ENCODE measurements at places on chromosomes 2 and 18.

DNA sequence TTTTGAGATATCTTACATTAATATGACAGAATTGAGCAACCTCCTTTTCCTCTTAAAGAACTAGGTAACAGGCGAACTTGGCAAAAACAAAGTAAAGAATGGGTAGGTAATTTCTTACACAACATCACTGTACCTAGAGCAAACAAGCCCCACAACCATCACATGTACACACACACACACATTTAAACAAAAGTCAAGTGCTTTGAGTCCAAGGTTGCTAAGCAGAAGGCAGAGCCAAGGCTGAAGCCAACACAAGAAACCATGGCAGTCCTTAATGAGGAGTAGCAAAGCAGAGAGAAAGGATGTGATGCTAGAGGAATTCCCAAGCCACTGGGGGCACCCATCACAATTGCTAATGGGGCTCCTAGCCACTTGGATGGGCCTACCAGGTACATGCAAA is 164.1 kb downstream of the PAX3 start:
- H3K4me3 ChIP-seq = no peak overlapping the region
- no peaks in the 10 kb centered on the region for H3K27me3 ChIP-seq
- H3K27ac ChIP-seq = no peak overlapping the region
- DNase-seq = no peak
- H3K4me1 ChIP-seq = no peaks in the 10 kb centered on the region

GRCh38 chr2:85194780-85195480 is 61.7 kb downstream of the TCF7L1 start:
- H3K4me3 ChIP-seq = no peak overlapping the region

DNA sequence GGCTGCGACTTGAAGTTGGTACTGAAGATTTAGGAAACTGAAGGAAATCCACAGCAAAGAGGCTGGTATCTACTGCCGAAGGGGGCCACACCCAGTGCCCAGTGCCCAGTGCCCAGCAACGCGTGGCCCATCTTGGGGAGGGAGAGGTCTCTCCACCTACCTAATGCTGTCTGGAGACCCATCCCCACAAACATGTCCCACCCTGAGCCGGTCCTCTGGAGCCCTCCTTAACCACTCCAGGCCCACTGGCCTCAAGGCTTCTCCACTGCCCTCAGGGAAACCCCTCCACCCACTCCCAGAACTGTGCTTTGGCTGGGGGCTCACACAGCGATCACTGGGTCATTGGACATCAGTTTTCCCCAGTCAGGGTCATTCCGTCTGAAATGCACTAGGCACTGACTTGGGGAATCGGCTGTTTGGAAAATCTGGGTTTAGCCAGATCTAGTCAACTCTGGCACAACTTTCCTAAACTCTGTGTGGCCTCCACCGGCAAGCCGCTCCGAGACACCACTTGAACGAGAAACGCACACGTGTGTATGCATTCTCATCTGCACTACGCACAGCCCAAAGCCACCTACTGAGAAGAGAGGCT is 20.1 kb downstream of the GPR55 start:
- H3K4me1 ChIP-seq = no peaks in the 10 kb centered on the region
- no peak for DNase-seq
- no peaks in the 10 kb centered on the region for H3K36me3 ChIP-seq
- no peaks in the 10 kb centered on the region for H3K27me3 ChIP-seq
- H3K27ac ChIP-seq = no peak overlapping the region
- H3K4me3 ChIP-seq = no peak overlapping the region

- H3K27me3 ChIP-seq = no peaks in the 10 kb centered on the region
- no peak overlapping the region for H3K27ac ChIP-seq
- H3K4me1 ChIP-seq = no peaks in the 10 kb centered on the region
- no peaks in the 10 kb centered on the region for H3K36me3 ChIP-seq
- H3K4me3 ChIP-seq = no peak overlapping the region
Observed at GRCh38 chr2:208363485-208363884, 43.1 kb upstream of the PTH2R start.

DNA sequence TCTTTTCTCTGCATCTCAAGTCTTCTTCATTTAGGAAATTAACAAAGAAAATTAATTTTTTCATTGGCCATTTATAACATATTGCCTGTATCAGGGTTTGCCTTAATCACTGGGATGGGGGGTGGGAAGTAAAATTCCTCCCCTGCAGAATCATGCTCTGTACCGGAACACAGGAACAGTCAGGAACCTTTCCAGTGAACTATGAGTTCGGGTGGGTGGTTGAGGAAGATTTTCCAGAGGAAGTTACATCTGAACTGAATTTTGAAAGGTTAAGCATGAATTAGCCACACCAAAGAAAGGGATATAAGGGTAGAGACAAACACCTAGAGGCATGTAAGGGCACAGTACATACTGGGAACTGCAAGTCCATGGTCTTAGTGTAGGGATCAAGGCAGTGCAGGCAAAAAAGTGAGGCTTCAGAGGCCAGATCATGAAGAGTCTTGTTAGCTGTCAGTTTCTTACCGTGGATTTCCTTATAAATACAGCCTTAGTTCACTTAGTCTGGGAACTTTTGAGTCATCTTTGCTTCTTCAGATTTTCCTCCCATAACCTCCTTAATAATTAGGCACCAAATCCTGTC is 55.6 kb downstream of the FAM117B start:
- no peaks in the 10 kb centered on the region for H3K27me3 ChIP-seq
- H3K4me1 ChIP-seq = no peaks in the 10 kb centered on the region
- H3K36me3 ChIP-seq = no peaks in the 10 kb centered on the region
- H3K27ac ChIP-seq = no peak overlapping the region
- H3K4me3 ChIP-seq = no peak overlapping the region

DNA sequence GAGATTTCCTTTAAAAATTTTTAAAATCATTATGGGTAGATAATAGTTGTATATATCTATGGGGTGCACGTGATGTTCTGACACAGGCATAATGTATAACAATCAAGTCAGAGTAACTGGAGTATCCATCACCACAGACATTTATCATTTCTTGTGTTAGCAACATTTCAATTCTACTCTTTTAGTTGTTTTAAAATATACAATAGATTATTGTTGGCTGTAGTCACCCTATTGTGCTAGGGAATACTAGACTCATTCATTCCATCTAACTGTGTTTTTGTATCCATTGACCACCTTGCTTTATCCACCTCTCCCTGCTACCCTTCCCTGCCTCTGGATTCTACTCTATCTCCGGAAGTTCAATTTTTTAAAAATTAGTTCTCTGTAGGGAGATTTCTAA is 31.0 kb downstream of the DYSF start:
- H3K36me3 ChIP-seq = no peaks in the 10 kb centered on the region
- no peak overlapping the region for H3K4me3 ChIP-seq
- no peaks in the 10 kb centered on the region for H3K27me3 ChIP-seq
- no peak for DNase-seq
- no peak overlapping the region for H3K27ac ChIP-seq

DNA sequence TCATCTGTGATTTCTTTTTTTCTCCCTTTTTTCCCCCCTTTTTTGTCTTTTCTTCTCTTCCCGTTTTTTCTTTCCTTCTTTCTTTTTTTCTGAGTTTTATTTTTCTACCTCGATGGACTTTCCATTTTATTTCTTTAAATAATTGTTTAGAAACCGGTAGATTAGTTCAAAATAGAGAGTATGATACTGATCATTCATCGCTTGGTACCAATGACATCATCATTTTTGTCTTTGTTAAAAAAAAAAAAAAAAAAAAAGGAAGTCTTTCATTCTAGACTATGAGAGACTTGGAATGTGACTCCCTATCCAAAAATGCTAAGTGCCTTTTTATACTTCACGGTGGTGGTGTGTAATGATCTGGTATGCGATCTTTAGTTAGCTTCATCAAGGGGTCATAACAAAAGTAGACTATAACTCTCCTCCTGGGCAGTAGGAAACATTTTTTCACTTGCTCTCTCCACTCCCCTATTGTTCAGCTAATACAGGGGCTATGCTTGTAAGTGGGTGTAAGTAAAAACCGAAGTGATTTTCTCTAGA is 1517.5 kb upstream of the ZEB2 start:
- no peak for DNase-seq
- no peak overlapping the region for H3K27ac ChIP-seq
- no peaks in the 10 kb centered on the region for H3K27me3 ChIP-seq
- H3K4me1 ChIP-seq = no peaks in the 10 kb centered on the region

- H3K4me3 ChIP-seq = no peak overlapping the region
- no peaks in the 10 kb centered on the region for H3K4me1 ChIP-seq
- DNase-seq = no peak
Observed at GRCh38 chr2:5756272-5756671, 64.1 kb downstream of the SOX11 start.

DNA sequence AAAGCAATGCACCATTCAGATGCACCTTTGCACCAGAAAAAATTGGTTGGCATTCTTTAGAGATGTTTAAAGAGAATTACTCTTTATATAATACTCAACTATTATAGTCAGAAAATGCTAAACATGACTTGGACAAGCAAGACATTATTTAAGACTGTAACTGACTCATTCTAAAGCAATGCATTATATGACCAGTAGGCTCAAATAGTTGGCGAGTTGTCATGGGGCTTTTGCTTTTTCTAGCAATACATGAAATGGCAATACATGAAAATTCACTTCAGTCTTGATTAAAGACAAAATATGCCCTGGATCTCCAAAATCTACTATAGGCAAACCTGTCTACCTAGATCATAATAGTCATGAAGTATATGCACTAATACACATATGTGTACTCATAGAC is 216.9 kb upstream of the VWC2L start:
- H3K27me3 ChIP-seq = no peaks in the 10 kb centered on the region
- H3K4me1 ChIP-seq = no peaks in the 10 kb centered on the region
- no peak overlapping the region for H3K4me3 ChIP-seq
- DNase-seq = no peak
- no peaks in the 10 kb centered on the region for H3K36me3 ChIP-seq
- H3K27ac ChIP-seq = no peak overlapping the region

- DNase-seq = no peak
- no peak overlapping the region for H3K4me3 ChIP-seq
- no peaks in the 10 kb centered on the region for H3K36me3 ChIP-seq
- H3K27ac ChIP-seq = no peak overlapping the region
- no peaks in the 10 kb centered on the region for H3K27me3 ChIP-seq
- H3K4me1 ChIP-seq = no peaks in the 10 kb centered on the region
Observed at GRCh38 chr2:212135739-212136138, 402.9 kb downstream of the ERBB4 start.

- no peaks in the 10 kb centered on the region for H3K27me3 ChIP-seq
- no peaks in the 10 kb centered on the region for H3K36me3 ChIP-seq
- H3K27ac ChIP-seq = no peak overlapping the region
- no peak overlapping the region for H3K4me3 ChIP-seq
- no peaks in the 10 kb centered on the region for H3K4me1 ChIP-seq
- no peak for DNase-seq
Observed at GRCh38 chr2:234121999-234122398, 71.5 kb downstream of the SPP2 start.

- H3K27me3 ChIP-seq = no peaks in the 10 kb centered on the region
- no peaks in the 10 kb centered on the region for H3K4me1 ChIP-seq
- H3K36me3 ChIP-seq = no peaks in the 10 kb centered on the region
- no peak overlapping the region for H3K27ac ChIP-seq
Observed at GRCh38 chr2:26122630-26123029, 50.3 kb upstream of the GAREM2 start.

GRCh38 chr18:34222307-34223163 is 2.2 kb downstream of the NOL4 start:
- H3K27me3 ChIP-seq = peaks cover 62% of the 10 kb centered on the region
- peak overlapping the region; percentile 39 for H3K4me3 ChIP-seq
- no peaks in the 10 kb centered on the region for H3K36me3 ChIP-seq
- H3K27ac ChIP-seq = no peak overlapping the region

- no peaks in the 10 kb centered on the region for H3K4me1 ChIP-seq
- no peak for DNase-seq
- H3K27me3 ChIP-seq = no peaks in the 10 kb centered on the region
Observed at GRCh38 chr18:8151181-8151580, 458.1 kb upstream of the RAB12 start.

GRCh38 chr18:77107292-77107691 is 25.3 kb downstream of the MBP start:
- peak overlapping the region; percentile 75 for H3K27ac ChIP-seq
- peaks cover 57% of the 10 kb centered on the region for H3K4me1 ChIP-seq
- no peak overlapping the region for H3K4me3 ChIP-seq

GRCh38 chr2:200615247-200615646 is 29.4 kb downstream of the AOX1 start:
- H3K36me3 ChIP-seq = no peaks in the 10 kb centered on the region
- DNase-seq = no peak
- no peaks in the 10 kb centered on the region for H3K4me1 ChIP-seq

DNA sequence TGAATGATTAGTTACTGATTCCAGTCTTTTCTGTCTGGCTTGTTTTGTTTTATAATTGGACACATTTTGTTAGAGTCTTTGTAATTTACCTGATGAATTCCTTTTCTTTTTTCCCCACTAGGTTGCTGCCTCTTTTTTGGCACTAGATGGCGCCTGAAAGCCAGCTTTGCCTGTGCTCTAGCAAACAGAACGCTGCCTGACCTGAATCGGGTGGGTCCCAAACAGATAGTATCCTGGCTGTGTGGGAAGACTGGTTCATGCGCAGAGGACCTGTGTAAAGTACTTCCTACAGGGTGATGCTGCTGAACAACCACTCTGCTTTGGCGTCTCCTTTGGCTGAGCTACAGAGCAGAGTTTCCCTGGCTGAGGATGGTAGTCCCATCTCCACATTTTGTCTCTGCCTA is 288.2 kb downstream of the IKZF2 start:
- H3K4me3 ChIP-seq = no peak overlapping the region
- H3K27ac ChIP-seq = no peak overlapping the region
- no peak for DNase-seq
- H3K36me3 ChIP-seq = no peaks in the 10 kb centered on the region

GRCh38 chr2:165757906-165758675 is 36.0 kb downstream of the GALNT3 start:
- H3K27me3 ChIP-seq = no peaks in the 10 kb centered on the region
- no peak overlapping the region for H3K4me3 ChIP-seq
- no peak overlapping the region for H3K27ac ChIP-seq
- H3K36me3 ChIP-seq = no peaks in the 10 kb centered on the region
- no peak for DNase-seq
- H3K4me1 ChIP-seq = no peaks in the 10 kb centered on the region

GRCh38 chr18:37321582-37322491 is 243.8 kb downstream of the CELF4 start:
- no peak for DNase-seq
- no peak overlapping the region for H3K4me3 ChIP-seq
- H3K4me1 ChIP-seq = no peaks in the 10 kb centered on the region
- H3K27me3 ChIP-seq = no peaks in the 10 kb centered on the region
- H3K27ac ChIP-seq = no peak overlapping the region
- H3K36me3 ChIP-seq = no peaks in the 10 kb centered on the region

DNA sequence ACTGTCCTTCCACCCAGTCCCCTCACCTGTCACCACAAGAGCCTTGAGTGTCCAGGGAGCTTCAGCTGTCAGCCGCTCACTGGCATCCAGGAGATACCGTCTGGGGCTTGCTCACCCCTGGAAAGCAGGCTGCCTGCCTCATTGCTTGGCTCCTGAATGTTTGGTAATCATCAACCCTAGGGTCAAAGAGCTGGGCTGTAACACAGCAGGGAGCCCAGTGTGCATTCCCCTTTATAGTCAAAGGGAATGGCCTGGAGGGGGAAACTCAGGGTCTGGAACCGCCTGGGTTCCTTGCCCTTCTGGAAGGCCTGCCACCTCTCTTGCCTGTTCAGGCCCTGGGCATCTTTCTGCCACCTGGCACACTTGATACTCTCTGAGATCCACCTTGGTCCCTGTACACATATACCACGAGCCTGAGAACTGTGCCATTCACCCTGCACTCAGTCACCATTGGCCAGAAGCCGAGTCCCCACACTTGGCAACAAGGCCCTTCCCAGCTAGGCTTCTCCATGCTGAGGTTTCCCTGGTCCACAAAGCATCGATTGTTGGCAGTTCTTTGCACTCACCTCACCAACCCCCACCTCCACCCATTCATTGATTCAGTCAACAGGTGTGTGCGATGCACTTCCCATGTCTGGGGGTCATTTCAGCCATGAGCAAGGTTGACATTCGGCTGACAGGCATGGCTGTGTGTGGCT is 35.0 kb downstream of the TPRKB start:
- H3K36me3 ChIP-seq = no peaks in the 10 kb centered on the region
- H3K4me3 ChIP-seq = no peak overlapping the region
- H3K27me3 ChIP-seq = no peaks in the 10 kb centered on the region
- no peak for DNase-seq
- H3K4me1 ChIP-seq = no peaks in the 10 kb centered on the region
- H3K27ac ChIP-seq = no peak overlapping the region
